Gastrocnemius medialis (tissue), 4 donors: ENCODE measurements at places on chromosomes 3 and 15.

DNA sequence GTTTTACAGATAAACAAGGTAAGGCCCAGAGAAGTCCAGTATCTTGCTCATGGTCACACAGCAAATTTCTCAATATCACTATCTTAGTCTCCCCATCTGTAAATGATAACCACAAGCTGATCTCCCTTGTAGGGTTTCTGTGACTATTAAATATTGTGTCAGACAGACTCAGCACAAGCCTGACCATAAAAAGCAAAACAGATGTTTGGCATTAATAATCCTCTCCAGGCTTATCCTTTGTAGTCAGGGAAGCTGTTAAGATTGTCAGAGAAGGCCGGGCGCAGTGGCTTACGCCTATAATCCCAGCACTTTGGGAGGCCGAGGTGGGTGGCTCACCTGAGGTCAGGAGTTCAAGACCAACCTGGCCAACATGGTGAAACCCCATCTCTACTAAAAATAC, 173.2 kb upstream of the PRICKLE2 start:
- no peak for DNase-seq

GRCh38 chr3:123790254-123791072, 93.7 kb downstream of the MYLK start:
- no peak for DNase-seq

DNA sequence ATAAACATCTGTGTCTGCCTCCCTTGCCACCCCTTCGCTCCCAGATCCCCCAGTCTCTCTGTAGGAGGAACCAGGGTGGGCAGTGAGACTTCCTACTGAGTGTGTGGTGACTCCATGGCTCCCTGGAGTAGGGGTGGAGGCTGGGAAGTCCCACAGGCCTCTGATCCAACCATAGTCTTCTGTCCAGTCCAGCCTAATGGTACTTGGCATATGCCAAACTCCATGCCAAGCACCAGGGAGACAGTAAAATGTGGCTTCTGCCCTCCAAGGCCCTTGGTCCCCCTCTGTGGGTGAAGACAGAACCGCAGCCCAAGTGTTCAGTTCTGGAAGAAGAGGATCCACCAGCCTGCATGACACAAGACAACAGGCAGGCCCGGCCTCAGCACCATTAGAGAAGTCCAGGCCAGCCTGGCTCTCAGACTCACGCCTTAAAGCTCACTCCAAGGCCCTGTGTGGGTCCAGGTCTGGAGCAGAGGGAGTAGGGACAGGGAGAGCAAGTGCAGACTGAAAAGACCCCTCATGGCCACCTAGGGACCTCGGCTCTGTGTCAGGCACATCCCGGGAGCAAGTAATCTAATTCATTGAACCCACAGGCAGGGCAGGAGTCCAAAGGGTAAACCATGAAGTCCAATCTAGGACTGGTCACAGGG, 112.7 kb downstream of the ETFA start:
- no peak for DNase-seq

DNA sequence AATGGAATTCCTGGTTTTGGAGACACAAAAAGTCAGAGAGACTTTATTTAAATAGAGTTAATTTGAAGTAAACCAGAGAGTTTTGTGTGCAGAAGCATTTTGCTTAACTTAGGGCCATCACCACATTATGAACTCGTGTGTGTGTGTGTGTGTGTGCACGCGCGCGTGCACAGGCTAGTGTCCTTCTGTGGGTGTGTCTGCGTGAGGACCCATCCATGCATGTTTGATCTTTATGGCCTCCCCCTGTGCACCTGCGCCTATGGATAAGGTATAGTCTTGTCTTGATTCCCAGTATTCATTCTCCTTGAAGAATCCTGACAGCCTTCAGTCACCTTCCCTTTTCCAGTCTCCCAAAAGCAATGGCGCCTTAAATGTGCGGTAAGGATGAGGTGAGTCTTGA, 26.0 kb downstream of the MUC20 start:
- DNase-seq = no peak

DNA sequence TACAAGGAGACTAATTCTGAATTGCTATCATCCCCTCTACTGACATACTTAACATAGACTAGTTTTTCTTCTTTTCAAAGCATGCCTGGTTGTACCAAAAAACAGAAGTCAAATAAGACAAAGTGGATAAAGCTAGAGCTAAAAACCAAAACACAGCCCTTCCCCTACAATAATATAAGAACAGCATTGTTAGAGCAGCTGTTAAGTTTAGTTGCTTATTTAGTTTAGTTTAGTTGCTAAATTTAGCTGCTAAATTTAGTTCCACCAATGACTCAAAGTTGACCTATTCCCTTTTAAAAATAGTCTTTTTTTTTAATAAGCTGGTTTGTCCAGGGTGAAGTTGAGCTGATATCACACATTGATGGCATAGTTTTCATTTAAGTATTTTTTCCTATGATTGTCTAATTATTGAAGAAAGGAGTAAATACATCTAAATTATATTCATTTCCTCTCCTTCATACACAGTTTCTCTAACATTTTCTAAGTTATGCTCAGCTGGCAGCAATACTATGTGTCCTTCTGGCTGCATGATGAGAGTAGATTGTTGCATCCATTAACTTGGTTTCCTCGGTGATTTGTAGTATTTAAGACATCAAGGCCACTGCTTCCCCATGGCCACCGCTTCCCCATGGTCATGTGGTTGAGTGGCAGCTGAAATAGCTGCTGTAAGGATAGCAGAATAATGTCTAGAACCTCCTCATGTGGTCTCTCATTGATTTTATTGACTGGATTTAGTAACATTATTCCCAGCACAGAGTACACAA, 718.6 kb upstream of the NECTIN3 start:
- DNase-seq = no peak

- DNase-seq = no peak
Observed at GRCh38 chr3:66639809-66640356, 139.1 kb upstream of the LRIG1 start.

DNA sequence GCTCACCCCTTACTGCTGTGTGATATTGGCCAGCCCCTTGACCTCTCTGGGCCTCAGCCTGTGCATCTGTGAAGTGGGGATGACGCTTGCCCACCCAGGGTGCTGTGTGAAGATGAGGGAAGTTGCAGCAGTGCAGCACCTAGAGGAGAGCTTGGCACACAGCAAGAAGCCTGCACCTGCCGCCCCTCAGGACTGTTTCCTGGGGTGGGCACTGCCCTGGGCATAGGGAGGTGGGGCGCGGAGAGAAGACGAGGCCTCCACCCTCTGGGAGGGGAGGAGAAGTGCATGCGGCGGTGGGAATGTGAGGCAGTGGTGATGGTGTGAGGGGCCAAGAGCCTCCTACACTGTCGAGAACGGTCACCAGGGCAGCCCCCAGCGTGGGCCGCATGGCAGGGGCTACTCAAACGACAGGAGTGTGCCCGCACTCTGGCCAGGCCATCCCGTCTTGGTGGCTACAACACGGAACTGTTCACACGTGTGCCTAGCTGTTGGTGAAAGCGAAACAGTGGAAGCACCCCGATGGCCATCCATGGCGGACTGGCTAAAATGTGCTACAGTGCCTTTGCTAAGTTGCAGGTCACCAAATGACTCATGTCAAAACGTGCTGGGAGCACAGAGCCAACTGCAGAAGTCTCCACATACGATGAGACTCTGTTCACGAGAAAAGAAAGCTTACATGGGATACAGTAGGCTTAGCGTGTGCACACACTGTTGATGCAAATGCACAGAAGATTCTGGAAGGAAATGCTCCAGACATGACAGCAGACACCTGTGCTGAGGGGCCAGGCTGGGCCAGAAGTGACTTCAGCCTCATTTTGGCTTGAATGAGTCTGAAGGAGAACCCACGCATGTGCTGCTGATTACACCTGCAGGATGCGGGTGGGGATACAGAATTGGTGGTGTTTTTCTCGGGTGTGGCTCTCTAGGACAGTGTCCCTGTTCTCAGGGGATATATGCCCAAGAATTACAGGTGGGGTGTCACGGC, 40.4 kb upstream of the IQSEC1 start:
- DNase-seq = no peak

- DNase-seq = no peak
Observed at GRCh38 chr3:64445109-64445943, 220.1 kb upstream of the PRICKLE2 start.

DNA sequence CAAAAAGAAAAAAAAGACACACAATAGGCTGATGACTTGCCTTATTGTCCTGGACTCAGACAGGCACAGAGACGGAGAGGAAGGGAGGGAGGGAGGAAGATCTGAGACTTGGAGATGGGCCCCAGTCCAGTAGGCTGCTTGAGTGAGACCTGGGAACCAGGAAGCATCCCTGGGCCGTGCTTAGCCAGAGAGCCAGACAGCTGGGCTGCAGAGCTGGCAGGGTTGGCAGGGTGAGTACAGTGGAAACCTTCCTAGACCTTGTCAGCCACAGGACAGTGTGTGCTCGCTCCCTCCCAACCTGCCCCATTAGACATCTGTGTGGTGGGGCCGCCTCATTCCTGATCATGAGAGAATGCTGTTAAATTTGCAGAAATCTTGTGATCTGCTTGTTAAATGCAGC, 107.9 kb upstream of the ALDH1A3 start:
- no peak for DNase-seq

- no peak for DNase-seq
Observed at GRCh38 chr15:51390241-51390965, 48.9 kb downstream of the GLDN start.

DNA sequence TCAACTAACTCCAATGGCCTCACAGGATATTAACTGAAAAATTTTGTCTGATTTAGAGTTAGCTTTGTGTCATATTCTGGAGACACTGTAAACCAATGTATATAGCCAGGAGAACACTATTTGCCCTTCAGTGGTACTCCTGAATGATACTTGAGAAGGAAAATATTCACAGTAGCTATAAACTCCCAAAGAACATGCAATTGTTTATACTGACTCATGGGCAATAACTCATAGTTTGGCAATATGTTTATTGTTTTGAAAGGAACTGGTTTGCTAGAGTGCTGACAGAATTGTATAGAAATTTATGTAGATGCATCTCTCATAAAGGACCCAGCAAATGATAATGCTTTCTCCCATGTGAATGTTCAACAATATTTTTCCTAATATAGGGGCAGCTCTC, 537.6 kb downstream of the PLOD2 start:
- no peak for DNase-seq

DNA sequence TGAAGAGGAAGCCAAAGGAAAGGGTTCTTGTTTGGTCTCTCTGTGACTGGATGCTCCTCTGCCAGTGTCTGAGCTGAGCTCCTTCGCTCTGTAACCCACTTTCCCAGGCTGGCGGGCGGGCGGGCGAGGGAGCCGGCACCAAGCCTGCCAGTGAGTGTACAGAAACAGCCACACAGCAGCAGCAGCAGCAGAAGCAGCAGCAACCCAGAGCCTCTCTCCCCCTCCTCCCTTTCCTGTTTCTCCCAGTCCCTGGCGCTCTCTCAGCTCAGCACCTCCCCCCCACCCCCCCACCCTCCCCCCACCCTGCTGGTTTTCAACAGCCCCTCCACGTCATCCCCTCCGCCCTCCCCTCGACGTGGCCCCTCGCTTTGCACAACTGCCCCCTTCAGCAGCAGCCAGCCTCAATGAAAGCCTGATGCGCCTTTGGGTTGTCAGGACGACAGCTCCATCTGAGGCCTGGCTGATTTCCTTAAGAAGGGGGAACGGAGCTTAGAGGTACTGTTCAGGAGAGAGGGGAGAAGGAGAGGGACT, at the start of gene LSAMP:
TSS of gene LSAMP (minus strand) at position 177 of the 531 bp plus-strand sequence.
- DNase-seq = no peak

DNA sequence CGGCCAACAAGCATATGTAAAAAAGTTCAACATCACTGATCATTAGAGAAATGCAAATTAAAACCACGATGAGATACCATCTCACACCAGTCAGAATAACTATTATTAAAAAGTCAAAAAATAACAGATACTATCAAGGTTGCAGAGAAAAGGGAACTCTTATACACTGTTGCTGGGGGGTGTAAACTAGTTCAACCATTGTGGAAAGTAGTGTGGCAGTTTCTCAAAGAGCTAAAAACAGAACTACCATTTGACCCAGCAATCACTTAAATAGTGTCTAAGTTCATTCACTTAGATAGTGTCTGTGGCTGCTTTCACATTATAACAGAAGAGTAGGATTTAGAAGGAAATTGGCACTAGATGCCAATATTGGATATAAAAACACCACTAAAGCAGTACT, 49.7 kb downstream of the CGGBP1 start:
- DNase-seq = no peak

DNA sequence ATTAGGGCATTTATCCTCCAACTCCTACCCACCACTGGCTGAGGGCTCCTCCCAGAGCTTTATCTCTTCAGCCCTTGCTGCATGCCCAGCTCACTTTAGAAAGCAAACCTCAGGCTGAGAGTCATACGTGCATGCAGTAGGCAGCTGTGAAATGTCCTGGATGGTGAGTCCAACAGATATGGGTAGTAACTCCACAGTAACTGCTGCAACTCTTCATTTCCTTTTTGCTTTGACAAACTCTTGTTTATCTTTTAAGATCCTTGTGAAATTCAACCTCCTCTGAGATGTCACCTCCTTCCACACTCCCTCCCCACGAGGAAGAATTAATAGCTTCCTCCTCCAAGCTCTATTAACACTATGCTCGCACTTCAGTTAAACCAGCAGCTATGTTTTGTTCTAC, 35.9 kb upstream of the CTNNB1 start:
- DNase-seq = no peak

GRCh38 chr3:13932578-13933295, 52.9 kb upstream of the WNT7A start:
- DNase-seq = no peak

DNA sequence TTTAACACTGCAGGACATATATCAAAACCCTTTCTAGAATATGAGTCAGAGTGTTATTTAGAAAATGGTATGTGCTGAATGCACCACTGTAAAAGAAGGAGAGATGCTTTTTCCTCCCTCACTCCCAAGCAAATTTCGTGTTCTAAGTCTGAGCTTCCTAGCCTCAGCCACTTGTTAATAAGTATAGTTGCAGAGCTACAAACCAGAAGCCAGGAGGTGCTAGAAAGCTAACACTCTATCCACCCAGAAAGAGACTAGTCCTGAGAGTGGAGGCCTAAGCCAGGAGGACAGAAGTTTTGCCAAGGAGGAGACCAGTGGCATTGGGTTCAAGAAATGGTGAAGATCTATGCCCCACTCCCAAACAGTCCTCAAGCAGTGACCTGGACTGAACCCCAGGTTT, 40.5 kb upstream of the GYG1 start:
- no peak for DNase-seq

DNA sequence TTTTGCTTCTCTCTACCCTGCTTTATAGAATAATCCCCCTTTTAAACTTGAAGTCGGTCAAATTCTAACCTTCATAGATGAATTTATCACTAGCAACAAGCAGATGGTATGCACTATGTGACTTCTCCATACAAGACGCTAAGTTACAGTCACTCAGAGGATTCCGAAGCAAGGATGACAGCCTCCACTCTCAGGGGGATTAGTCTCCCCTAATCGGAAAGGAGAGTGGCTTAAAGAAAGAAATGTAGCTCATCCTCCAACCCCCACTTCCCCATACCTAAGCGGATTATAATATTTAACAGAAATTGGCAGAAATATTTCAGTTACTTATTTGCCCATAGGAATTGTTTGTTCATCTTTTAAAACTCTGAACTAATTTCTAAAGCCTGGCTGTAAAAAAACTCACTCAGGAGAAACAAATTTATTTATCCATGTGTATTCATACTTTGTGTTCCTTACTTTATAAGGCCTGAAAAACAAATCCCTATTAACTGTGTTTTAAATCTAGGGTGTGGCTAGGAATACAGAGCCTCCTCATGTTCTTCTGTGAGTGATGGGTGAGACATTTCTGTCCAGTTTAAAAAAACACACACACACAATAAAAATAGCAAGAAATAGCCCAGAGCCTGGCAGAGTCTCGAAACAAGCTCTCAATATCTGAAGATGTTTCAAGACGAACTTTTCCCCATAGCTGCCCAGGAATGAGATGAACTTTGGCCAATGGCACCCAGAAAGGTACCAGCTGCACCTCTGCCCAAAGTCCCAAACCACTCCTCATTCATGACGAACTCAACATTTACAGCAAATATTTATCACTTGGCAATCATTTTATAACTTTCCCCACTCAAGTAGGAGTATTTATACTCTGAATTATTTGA, 18.7 kb downstream of the SIAH2 start:
- DNase-seq = no peak
